ENCODE measurements at places on chromosomes 6 and 20.

GRCh38 chr6:166162599-166163342 is 4.9 kb downstream of the TBXT start:
- DNase-seq: no peak

GRCh38 chr6:12567682-12568081 is 148.9 kb upstream of the PHACTR1 start:
- no peak for DNase-seq

DNA sequence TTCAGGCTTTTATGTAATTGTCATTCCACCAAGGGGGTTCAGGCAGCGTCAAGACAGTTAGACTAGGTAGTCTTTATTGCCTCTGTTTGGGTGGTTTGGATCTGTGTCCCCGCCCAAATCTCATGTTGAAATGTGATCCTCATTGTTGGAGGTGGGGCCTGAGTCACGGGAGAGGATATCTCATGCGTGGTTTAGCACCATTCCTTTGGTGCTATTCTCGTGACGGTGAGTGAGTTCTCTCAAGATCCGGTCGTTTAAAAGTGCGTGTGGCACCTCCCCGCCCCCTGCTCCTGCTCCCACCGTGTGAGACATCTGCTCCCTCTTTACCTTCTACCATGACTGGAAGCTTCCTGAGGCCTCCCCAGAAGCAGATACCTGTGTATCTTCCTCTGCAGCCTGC is 51.3 kb upstream of the FOXC1 start:
- DNase-seq: no peak

DNA sequence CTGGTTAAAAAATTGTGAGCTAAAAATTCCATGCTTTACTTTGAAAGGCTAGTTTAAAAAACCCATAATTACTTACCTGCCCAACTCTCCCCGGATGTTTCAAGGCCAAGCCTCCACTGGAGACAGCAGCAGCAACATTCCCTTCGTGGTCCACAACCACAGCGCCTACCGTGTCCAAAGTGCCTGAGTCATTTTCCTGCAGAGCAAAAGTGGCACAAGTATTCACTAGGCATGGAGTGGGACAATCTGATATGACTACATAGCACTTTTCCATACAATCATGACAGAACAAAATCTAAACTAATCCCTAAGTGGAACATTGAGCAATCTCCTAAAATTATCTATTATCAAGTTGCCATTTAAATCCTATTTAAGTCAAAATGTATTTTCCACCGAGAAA is 104.8 kb downstream of the TASP1 start:
- no peak for DNase-seq

DNA sequence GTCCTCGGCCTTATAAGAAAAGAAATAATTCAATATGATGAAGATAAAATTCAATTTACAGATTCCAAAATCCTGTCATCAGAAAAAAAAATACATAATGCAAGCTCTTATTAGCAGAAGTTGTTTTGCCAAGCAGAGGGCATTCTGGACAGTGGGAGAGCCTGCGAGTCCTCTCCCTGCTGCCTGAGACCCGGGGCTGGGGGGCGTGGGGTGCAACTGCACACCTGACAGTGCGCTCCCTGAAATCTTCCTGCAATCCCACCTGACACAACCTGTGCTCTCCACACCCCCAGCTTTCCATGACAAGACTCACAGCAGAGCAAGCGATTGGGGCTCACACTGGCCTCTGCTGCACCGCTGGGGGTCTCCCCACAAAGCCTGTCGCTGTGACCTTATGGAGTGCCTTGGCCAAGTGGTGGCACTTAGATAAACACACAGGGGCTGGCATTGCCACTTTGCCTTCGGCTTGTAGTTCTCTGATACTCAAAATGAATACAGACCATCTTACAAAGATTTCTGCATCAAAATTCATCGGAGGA is 130.3 kb upstream of the PDE10A start:
- no peak for DNase-seq

Measured in NCI-H226 (cell line).